Activated CD8-positive, alpha-beta T cell treated with anti-CD3 and anti-CD28 coated beads for 36 hours (primary cell): ENCODE measurements at places on chromosomes 1 and 21. TPM values are rescaled to one million over a fixed set of nuclear protein-coding genes. Genes with fewer than 3 reads are reported as not detected.
A peak's percentile ranks its signal among the peaks of the same experiment; 100 is the strongest.

- no peak overlapping the region for H3K4me3 ChIP-seq
- H3K27ac ChIP-seq = no peak overlapping the region
- H3K27me3 ChIP-seq = no peaks in the 10 kb centered on the region
- H3K4me1 ChIP-seq = peaks cover 22% of the 10 kb centered on the region
These were observed 78.6 kb downstream of the PDE9A start for GRCh38 chr21:42732033-42732410.

DNA sequence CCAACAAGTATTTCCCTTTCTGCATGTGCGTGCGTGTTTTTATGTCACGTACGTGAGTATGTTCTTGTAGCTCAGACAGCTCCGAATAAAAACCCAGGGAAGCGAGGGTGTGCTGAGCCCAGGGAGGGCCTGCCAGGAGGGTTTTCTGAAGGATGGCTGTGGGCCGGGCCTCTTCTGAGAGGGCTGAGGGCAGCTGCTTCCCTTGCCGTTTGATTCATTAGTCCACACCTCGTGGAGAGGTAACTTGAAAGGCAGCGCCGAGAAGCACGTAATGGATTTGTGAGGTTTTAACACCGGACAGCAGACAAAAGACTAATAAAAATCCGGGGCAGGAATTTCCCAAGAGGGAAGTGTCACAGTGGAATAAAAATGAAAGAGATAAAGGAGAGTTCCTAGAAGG is 29.5 kb downstream of the CD247 start:
- no peaks in the 10 kb centered on the region for H3K27me3 ChIP-seq
- peak overlapping the region; percentile 68 for H3K4me3 ChIP-seq
- H3K27ac ChIP-seq = peak overlapping the region; percentile 95
- peaks cover 70% of the 10 kb centered on the region for H3K36me3 ChIP-seq

DNA sequence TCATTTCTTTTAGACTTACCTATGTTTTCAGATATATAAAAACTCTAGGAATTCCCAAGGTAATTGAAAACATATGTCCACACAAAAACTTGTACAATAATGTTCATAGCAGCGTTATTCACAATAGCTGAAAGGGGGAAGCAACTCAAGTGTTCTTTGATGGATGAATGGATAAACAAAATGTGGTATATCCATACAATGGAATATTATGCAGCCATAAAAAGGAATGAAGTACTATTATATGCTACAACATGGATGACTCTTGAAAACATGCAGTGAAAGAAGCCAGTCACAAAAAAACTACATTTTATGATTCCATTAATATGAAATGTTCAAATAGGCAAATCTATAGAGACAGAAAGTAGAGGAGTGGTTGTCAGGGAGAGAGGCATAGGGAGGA is 62.2 kb upstream of the WDR26 start:
- DNase-seq = no peak
- H3K4me3 ChIP-seq = no peak overlapping the region
- H3K27ac ChIP-seq = peak overlapping the region; percentile 21
- H3K27me3 ChIP-seq = no peaks in the 10 kb centered on the region

Gene A3GALT2
- total RNA-seq = not detected

Gene PM20D1
- total RNA-seq = 0.22 TPM

DNA sequence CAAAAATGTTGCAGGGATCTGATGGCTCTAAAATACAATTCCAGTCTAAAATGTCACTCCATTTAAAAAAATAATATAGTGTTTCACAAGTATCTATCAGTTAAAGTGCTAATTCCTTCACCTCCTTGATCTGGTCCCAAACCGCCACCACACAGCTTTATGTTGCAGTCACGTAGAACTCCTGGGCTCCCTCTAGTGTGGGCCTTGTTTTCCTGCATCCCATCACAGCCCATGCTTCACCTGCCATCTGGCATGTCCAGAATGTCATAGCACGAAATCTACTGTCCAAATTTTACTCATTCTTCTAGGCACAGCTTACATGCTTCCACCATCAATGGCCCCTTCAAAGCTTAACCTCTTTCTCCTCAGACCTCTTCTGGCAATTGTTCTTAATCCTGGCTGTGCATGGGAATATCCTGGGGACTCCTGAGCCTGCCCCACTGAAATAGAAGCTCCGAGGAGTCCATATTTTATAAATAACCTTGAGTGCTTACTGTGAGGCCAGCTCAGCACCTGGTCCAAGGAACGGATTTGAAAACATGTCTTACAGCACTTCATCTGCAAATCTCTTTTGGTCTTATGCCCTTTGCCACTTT is 15.5 kb downstream of the FYB2 start:
- peak; percentile 22 for DNase-seq
- no peak overlapping the region for H3K27ac ChIP-seq
- no peaks in the 10 kb centered on the region for H3K4me1 ChIP-seq
- no peak overlapping the region for H3K4me3 ChIP-seq
- no peaks in the 10 kb centered on the region for H3K36me3 ChIP-seq
- peaks cover 1% of the 10 kb centered on the region for H3K27me3 ChIP-seq

GRCh38 chr1:112230232-112230631 is 165.8 kb upstream of the CTTNBP2NL start:
- DNase-seq = no peak
- H3K4me1 ChIP-seq = no peaks in the 10 kb centered on the region
- H3K27ac ChIP-seq = no peak overlapping the region
- no peak overlapping the region for H3K4me3 ChIP-seq
- no peaks in the 10 kb centered on the region for H3K36me3 ChIP-seq
- H3K27me3 ChIP-seq = no peaks in the 10 kb centered on the region

Gene MFAP2
- not detected for total RNA-seq

Gene ABCD3
- total RNA-seq = 31.3 TPM

DNA sequence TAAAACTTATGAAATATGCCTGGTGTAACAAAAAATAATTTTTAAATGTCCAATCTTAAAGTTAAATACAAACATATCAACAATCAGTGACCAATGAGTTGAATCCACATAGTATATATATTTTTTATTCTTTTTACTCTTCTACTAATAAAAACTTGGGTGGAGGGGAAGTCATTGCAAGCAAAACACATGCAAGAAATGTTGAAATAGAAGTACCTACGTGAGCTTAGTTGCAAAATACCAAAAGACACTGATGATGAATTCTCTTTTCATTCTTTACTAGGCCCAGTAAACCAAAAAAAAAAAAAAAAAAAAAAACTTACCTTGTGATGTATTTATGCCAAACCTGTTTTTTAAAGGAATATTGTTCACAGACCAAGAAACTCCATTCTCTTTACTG is 26.4 kb upstream of the PLA2G4A start:
- no peaks in the 10 kb centered on the region for H3K4me1 ChIP-seq
- H3K27me3 ChIP-seq = peaks cover 5% of the 10 kb centered on the region
- H3K27ac ChIP-seq = no peak overlapping the region
- DNase-seq = no peak

DNA sequence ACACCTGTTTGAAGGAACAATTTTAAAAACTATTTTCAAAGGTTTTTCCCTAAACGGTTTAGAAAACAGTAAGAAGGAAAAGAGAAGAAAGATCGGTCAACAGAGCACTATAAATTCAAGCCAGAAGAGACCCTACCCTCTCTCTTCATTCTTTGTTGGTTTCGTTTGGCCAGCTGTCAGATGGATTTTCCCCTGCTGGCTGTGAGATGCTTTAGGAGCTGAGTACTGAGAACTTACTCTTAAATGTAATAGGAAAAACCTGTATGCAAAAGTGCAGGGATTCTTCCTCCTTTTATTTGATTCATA is 1.3 kb upstream of the TXNIP start:
- peak overlapping the region; percentile 98 for H3K4me3 ChIP-seq
- peaks cover 37% of the 10 kb centered on the region for H3K36me3 ChIP-seq

Gene BRDT
- not detected for total RNA-seq

Gene SNX27
- 27.2 TPM for total RNA-seq

DNA sequence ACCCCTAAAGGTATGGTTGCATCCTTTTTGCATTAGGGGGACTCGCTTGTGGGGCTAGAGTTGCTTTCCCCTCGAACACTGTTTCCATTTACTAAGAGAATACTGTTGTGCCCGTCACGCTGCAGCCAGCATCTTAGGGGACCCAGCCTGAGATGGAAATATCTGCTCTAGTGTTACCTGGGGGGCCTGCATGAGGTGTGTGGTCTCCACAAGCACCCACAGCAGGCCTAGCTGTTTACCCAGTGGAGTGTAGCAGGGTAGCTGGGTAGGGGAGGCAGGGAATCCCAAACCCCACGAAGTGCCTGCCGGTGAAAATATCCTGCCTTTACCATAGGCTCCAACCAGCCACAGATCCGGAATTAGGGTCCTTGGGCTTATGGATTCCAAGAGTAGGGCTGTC is 303.6 kb downstream of the PTPRU start:
- no peak overlapping the region for H3K4me3 ChIP-seq
- H3K27ac ChIP-seq = no peak overlapping the region
- H3K27me3 ChIP-seq = no peaks in the 10 kb centered on the region
- no peaks in the 10 kb centered on the region for H3K36me3 ChIP-seq

DNA sequence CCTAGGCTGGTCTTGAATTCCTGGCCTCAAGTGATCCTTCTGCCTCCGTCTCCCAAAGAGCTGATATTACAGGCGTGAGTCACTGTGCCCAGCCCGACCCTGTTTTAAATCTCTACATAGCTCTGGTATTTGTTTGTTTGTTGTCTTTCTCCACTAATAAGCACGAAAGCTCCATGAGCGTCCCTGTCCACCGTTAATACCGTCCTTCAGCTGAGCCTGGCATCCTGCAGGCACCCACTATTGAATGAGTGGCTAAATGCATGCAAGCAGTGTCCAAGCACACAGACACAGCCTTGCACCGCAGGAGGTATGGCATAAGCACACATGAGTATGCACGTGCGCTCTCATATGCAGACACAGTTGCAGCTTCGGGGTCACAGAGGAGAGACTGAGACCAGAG is 4.5 kb upstream of the COL16A1 start:
- no peak overlapping the region for H3K27ac ChIP-seq
- H3K36me3 ChIP-seq = no peaks in the 10 kb centered on the region
- no peak for DNase-seq
- H3K4me3 ChIP-seq = no peak overlapping the region
- peaks cover 32% of the 10 kb centered on the region for H3K4me1 ChIP-seq

- no peak overlapping the region for H3K4me3 ChIP-seq
- peaks cover 13% of the 10 kb centered on the region for H3K36me3 ChIP-seq
- no peak for DNase-seq
These were observed 48.3 kb downstream of the SUCO start for GRCh38 chr1:172581273-172581672.

DNA sequence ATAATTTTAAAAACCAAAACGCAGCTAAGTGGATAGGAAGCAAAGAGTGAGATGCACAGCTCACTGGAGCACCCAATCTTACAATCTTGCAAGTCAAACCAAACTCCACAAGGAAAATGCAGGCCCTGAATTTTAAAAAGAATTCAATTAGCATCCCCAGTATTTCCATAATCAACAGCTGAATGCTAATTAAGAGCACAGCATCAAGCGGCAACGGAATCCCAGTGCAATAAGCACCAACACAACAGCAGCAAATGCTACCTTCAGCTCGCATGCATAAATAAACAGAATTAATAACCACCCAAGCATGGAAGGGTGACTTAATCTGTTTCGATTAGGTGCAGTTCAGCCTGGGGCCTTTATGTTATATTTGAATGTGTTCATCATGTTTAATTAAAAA is 142.9 kb downstream of the SLC45A1 start:
- H3K27me3 ChIP-seq = no peaks in the 10 kb centered on the region
- H3K4me1 ChIP-seq = peaks cover 43% of the 10 kb centered on the region
- H3K4me3 ChIP-seq = no peak overlapping the region
- no peak for DNase-seq
- H3K36me3 ChIP-seq = peaks cover 7% of the 10 kb centered on the region
- H3K27ac ChIP-seq = no peak overlapping the region

DNA sequence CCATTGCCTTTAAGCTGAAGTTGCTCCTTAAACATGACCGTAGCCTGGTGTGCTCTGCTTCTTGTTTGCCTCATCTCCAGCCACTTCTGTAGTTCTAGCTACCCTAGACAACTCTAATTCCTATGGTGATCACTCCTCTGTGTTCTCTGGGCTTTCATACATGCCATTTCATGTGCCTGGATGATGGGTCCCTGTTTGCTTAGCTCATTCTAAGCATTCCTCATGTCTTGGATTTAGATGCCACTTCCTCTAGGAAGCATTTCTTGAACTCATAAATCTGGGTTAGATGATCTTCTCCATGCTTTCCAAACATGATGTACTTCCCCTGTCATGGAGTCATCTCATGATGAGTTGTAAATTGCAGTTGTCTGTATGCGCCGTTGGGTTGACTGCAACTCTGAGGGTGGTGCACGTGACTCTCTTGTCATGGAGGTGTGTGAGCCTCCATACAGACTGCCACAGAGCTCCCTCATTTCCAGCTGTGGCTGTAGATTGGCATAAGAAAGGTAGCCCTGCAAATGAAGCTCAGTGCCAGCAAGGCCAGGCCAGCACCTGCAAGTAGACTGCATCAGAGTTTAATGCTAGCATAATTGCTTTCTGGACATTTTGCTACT is 77.2 kb downstream of the LAMC1 start:
- no peak overlapping the region for H3K27ac ChIP-seq
- no peaks in the 10 kb centered on the region for H3K36me3 ChIP-seq
- no peaks in the 10 kb centered on the region for H3K4me1 ChIP-seq
- no peak for DNase-seq
- H3K4me3 ChIP-seq = no peak overlapping the region

Gene LCE1E
- not detected for total RNA-seq

- H3K27me3 ChIP-seq = no peaks in the 10 kb centered on the region
- no peak overlapping the region for H3K27ac ChIP-seq
- H3K4me1 ChIP-seq = no peaks in the 10 kb centered on the region
- H3K4me3 ChIP-seq = no peak overlapping the region
- DNase-seq = no peak
These were observed 1010.3 kb downstream of the KCNT2 start for GRCh38 chr1:195597891-195598290.

Gene TBX15
- not detected for total RNA-seq

Gene PLA2G2C
- 0.59 TPM for total RNA-seq

DNA sequence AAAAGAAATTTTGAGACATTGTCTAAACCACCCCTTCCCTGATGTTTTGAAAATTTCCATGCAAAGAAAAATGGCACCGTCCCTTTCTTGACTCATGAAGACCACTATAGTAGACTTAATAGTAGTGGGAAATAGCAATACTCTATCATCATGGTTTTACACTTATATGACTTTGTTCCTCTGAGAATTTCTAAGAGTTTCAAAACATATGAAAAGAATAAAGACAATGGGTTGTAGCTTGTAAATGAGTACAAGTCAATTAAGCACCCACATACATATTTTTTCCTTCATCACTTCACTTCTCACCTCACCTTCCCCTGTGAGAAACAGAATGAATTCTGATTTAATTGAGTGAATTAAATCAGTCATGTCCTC is 151.7 kb downstream of the LYPLAL1 start:
- H3K36me3 ChIP-seq = peaks cover 4% of the 10 kb centered on the region
- H3K4me3 ChIP-seq = no peak overlapping the region
- H3K27me3 ChIP-seq = no peaks in the 10 kb centered on the region
- H3K4me1 ChIP-seq = peaks cover 9% of the 10 kb centered on the region

Gene FALEC
- not detected for total RNA-seq

DNA sequence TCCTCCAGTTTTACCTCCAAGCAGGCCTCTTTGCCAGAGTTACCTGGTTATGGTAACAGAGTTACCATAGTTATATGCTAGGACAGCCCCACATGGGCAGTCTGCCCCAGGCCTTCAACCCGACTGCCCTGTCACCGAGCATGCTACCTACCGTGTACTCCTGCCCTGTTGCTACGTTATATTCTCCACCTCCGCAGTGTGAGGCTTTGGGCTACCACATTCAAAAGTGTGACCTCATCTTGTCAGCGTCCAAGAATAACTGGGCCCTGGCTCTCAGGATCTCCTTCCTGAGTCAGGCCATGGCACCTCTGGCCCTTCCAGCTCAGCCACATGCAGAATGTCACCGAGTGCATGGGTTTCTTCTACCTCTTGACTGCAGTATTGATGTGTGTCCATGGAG is 8.9 kb downstream of the MAPKAPK2 start:
- DNase-seq = no peak
- peaks cover 11% of the 10 kb centered on the region for H3K36me3 ChIP-seq
- no peak overlapping the region for H3K4me3 ChIP-seq
- H3K27me3 ChIP-seq = no peaks in the 10 kb centered on the region
- H3K4me1 ChIP-seq = peaks cover 73% of the 10 kb centered on the region
- no peak overlapping the region for H3K27ac ChIP-seq

Gene PLEKHA6
- 3.7 TPM for total RNA-seq
